ENCODE measurements at places on chromosomes 11 and 22. TPM values are rescaled to one million over a fixed set of nuclear protein-coding genes. Genes with fewer than 3 reads are reported as not detected.

Gene SIK3
- total RNA-seq, result 29.6 TPM

Gene CARNS1
- total RNA-seq, result 2.6 TPM

Gene ANKK1
- total RNA-seq, result 0.15 TPM

Gene CCDC116
- 0.27 TPM for total RNA-seq

Gene CBLIF
- total RNA-seq, result not detected

Gene POU2AF2
- not detected for total RNA-seq

Gene MRGPRF
- total RNA-seq, result 3.8 TPM

Gene MS4A2
- not detected for total RNA-seq

Gene ELFN2
- 1.5 TPM for total RNA-seq

Gene OR4S1
- total RNA-seq, result not detected

Gene NXPE1
- total RNA-seq, result not detected

Gene SLC5A1
- total RNA-seq, result not detected

Gene KCNK4
- 0.25 TPM for total RNA-seq

GRCh38 chr11:73393479-73394415, 17.5 kb downstream of the RELT start:
- H3K4me1 ChIP-seq, result no peaks in the 10 kb centered on the region
- peak; percentile 87 for DNase-seq
- no peak overlapping the region for H3K4me3 ChIP-seq
- H3K27me3 ChIP-seq, result no peaks in the 10 kb centered on the region

DNA sequence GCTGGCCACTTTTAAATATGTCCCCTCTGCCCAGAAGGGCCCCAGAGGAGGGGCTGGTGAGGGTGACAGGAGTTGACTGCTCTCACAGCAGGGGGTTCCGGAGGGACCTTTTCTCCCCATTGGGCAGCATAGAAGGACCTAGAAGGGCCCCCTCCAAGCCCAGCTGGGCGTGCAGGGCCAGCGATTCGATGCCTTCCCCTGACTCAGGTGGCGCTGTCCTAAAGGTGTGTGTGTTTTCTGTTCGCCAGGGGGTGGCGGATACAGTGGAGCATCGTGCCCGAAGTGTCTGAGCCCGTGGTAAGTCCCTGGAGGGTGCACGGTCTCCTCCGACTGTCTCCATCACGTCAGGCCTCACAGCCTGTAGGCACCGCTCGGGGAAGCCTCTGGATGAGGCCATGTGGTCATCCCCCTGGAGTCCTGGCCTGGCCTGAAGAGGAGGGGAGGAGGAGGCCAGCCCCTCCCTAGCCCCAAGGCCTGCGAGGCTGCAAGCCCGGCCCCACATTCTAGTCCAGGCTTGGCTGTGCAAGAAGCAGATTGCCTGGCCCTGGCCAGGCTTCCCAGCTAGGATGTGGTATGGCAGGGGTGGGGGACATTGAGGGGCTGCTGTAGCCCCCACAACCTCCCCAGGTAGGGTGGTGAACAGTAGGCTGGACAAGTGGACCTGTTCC, 46.5 kb downstream of the GRAMD4 start:
- no peak overlapping the region for H3K27ac ChIP-seq
- H3K4me3 ChIP-seq, result no peak overlapping the region
- DNase-seq, result no peak
- H3K4me1 ChIP-seq, result no peaks in the 10 kb centered on the region
- H3K36me3 ChIP-seq, result peaks cover 3% of the 10 kb centered on the region

DNA sequence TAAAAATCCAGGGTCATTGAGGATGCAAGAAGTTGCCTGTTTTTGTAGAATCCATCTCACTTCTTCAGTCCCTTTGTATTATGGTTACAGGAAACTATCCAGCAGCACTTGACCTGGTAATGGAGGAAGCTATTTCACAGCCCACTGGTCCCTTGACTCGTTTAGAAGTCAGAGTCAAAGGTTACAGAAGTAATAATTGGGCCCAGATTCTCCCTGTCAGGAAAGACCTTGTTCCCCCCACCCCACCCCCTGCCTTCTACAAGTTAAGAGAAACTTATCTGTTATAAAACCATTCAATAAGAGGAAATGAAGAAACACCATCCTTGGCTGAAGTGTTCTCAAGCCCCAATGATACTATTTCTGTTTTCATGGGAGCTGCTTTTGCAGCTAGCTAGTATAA, 65.8 kb downstream of the CSTPP1 start:
- H3K4me3 ChIP-seq, result no peak overlapping the region
- peaks cover 4% of the 10 kb centered on the region for H3K4me1 ChIP-seq
- no peak overlapping the region for H3K27ac ChIP-seq
- no peaks in the 10 kb centered on the region for H3K27me3 ChIP-seq
- H3K36me3 ChIP-seq, result peaks cover 3% of the 10 kb centered on the region

DNA sequence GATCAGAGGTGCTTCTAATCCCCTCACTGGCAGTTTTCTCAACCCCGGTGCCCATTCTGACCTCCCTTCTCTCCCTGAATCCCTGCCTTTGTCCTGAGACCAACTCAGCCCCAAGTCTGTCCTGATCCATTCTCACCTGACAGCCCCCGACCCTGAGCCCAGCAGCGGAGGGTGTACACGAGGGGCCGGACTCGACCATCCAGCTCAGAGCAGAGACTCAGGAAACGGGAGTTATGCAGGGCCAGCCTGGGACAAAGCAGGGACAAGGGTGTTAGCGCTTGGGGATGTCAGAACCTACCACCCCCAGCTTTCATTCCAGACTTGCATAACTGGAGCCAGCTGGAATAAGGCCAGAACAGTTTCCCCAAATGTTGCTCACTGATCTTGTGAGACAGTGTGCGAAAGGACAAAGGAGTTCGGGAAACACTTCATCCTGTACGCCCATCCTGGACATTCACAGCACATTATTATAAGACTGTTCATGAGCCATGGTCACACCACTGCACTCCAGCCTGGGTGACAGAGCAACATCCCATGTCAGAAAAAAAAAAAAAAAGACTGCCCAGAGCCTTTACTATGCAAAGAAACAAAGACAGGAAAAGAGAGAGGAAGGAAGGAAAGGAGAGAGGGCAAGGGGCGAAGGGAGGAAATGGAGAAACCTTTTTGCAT, 3.5 kb upstream of the EEF1G start:
- no peak for DNase-seq
- H3K4me1 ChIP-seq, result peaks cover 19% of the 10 kb centered on the region
- H3K4me3 ChIP-seq, result no peak overlapping the region

- H3K27me3 ChIP-seq, result no peaks in the 10 kb centered on the region
- peaks cover 72% of the 10 kb centered on the region for H3K4me1 ChIP-seq
- no peak for DNase-seq
- H3K27ac ChIP-seq, result no peak overlapping the region
These were observed 41.7 kb downstream of the TEAD1 start for GRCh38 chr11:12715941-12716340.

GRCh38 chr11:6771926-6772893, at the start of gene OR2AG2:
Gene OR2AG2, minus strand, starts transcription at chr11:6771976. Its CDS starts 3,019 bp downstream, at chr11:6768957.
- DNase-seq, result no peak
- H3K4me1 ChIP-seq, result no peaks in the 10 kb centered on the region
- H3K27ac ChIP-seq, result no peak within 1 kb of the TSS
- peaks cover 2% of the 10 kb centered on the region for H3K27me3 ChIP-seq

GRCh38 chr11:7909585-7910285, 21.3 kb downstream of the OR10A6 start:
- peak overlapping the region; percentile 81 for H3K27ac ChIP-seq
- DNase-seq, result no peak
- H3K36me3 ChIP-seq, result no peaks in the 10 kb centered on the region
- peaks cover 80% of the 10 kb centered on the region for H3K4me1 ChIP-seq
- no peak overlapping the region for H3K4me3 ChIP-seq

DNA sequence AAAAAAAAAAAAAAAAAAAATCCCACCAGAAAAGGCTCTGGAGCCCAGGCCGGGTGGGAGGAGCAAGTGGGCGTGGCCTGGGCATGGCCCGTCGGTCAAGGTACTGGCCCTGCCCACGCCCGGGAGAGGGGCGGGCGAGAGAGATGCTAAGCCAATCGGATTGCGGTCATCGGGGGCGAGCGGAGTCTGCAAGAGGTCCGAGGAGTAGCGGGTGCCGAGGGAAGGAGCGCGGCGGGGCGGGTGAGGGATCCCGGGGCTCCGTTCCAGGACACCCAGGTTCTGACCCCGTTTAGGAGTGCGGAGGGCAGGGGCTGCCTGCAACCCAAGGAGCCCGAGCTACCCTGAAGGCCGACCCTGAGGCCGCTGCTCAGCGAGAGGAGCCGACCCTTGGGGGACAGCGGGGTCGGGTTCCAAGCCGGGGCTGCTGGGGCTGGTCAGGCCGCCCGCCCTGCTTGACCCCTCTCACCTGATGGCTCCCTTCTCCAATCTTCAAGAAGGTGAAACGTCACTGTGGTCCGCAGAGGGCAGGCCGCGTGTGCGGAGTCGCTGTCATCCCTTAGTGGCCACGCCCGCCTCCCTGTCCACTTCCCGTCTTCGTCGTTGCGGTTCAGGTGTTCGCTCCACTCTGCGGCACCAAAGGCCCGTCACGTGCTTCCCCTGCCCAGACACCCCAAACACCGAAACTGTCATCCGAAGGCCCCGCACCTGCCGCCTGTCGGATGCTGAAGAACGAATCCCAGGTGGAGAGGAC, 11.1 kb upstream of the TAB1 start:
- peaks cover 6% of the 10 kb centered on the region for H3K4me1 ChIP-seq

- DNase-seq, result no peak
- no peaks in the 10 kb centered on the region for H3K36me3 ChIP-seq
- no peak overlapping the region for H3K4me3 ChIP-seq
- no peaks in the 10 kb centered on the region for H3K4me1 ChIP-seq
These were observed 242.0 kb downstream of the METTL15 start for GRCh38 chr11:28350216-28350615.

- H3K27me3 ChIP-seq, result no peaks in the 10 kb centered on the region
- H3K4me3 ChIP-seq, result peak overlapping the region; percentile 28
- H3K36me3 ChIP-seq, result no peaks in the 10 kb centered on the region
- H3K4me1 ChIP-seq, result peaks cover 30% of the 10 kb centered on the region
- H3K27ac ChIP-seq, result peak overlapping the region; percentile 24
These were observed 188.2 kb upstream of the ANO3 start for GRCh38 chr11:26143566-26144290.

GRCh38 chr11:46677991-46678740, 22.3 kb downstream of the ARHGAP1 start:
- peak overlapping the region; percentile 4 for H3K27ac ChIP-seq
- H3K4me3 ChIP-seq, result no peak overlapping the region
- H3K27me3 ChIP-seq, result no peaks in the 10 kb centered on the region
- no peak for DNase-seq

DNA sequence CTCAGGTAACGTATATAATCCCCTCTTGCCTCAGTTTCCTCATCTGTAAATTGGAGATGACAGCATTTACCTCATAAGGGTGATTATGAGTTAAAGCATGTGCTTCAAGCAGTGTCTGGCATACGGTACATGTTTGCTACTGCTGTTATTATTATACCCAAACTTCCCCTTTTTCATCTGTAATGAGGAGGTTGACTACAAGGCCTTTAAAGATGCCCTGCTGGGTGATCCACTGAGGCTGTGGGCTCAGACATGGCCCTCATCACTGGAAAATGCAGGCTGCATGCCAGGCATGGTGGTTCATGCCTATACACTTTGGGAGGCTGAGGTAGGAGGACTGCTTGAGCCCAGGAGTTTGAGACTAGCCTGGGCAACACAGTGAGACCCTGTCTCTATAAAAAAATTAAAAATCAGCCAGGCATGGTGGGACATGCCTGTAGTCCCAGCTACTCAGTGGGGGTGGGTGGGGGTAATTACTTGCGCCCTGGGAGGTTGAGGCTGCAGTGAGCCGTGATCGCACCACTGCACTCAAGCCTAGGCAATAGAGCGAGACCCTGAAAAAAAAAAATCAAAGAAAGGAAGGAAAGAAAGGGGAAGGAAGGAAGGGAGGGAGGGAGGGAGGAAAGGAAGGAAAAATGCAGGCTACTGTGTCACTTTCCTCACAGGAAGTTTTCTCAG, 4.3 kb downstream of the PIK3IP1 start:
- no peak overlapping the region for H3K4me3 ChIP-seq
- no peak overlapping the region for H3K27ac ChIP-seq
- DNase-seq, result no peak
- peaks cover 31% of the 10 kb centered on the region for H3K4me1 ChIP-seq

GRCh38 chr22:19855504-19856409, 1.1 kb upstream of the GNB1L start:
- peaks cover 9% of the 10 kb centered on the region for H3K36me3 ChIP-seq
- DNase-seq, result peak; percentile 48
- no peak overlapping the region for H3K27ac ChIP-seq
- peaks cover 37% of the 10 kb centered on the region for H3K4me1 ChIP-seq

DNA sequence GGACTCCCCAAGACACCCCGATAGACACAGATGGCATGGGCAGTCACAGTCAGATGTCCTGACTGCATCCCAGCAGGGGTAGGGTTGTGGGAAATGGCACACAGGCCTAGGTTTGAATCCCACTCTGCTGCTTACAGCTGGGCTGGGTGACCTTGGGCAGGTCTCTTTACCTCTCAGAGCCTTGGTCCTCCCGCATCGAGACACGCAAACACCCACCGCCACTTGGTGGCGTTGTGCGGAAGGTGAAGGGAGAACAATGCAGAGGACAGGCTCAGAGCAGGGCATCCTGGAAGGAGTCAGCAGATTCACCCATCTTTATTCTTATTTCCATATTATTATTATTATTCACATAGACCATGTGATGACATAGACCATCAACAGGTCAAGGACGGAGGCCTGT, 140.5 kb downstream of the MIAT start:
- peaks cover 20% of the 10 kb centered on the region for H3K4me1 ChIP-seq
- peak; percentile 57 for DNase-seq
- no peak overlapping the region for H3K27ac ChIP-seq
- no peaks in the 10 kb centered on the region for H3K36me3 ChIP-seq
- H3K27me3 ChIP-seq, result no peaks in the 10 kb centered on the region
